Fibroblast of skin of right quadriceps (primary cell): ENCODE measurements at places on chromosomes 11 and 22.

- peak; percentile 82 for DNase-seq
These were observed 1068.3 kb downstream of the OPCML start for GRCh38 chr11:132464003-132464342.

GRCh38 chr11:47107744-47108143 lies 68.9 kb downstream of the ARFGAP2 start:
- DNase-seq: no peak

DNA sequence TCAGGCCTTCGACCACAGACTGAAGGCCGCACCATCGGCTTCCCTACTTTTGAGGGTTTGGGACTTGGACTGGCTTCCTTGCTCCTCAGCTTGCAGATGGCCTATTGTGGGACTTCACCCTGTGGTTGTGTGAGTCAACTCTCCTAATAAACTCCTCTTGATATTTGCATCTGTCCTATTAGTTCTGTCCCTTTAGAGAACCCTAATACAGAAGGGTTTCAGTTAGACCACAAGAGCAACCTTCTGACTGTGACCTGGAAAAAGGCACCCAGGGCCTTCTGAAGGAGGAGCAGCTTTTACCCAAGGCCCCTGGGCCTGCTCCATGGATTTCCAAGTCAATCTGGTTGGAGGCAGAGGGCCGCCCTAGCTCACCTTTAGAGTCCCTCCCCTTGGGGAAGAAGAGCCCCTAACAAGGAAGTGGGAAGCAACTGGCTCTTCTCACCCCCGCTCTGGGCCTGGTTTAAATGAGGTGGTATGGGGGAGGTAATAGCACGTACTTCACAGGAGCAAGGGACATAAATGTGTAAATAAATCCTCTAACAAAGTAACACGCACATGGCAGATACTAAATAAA lies 11.2 kb upstream of the CHST1 start:
- DNase-seq: no peak

DNA sequence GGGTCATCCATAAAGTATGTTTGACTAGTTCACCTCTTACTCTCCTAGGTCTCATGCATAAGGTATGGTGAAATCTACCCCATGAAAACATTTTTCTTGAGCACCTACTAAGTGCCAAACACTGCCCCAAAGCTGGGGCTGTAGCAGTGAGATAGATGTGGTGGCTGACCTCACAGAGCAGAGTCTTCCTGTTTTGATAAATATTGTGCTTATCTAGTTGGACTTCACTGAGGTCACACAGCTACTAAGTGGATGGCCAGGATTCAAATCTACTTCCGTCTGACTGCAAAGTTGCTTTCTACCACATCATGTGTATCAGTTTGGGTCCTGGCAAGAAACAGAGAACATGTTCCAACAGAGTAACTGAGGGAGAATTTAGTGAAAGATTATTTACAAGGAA lies 6.4 kb upstream of the HTATIP2 start:
- DNase-seq: no peak

DNA sequence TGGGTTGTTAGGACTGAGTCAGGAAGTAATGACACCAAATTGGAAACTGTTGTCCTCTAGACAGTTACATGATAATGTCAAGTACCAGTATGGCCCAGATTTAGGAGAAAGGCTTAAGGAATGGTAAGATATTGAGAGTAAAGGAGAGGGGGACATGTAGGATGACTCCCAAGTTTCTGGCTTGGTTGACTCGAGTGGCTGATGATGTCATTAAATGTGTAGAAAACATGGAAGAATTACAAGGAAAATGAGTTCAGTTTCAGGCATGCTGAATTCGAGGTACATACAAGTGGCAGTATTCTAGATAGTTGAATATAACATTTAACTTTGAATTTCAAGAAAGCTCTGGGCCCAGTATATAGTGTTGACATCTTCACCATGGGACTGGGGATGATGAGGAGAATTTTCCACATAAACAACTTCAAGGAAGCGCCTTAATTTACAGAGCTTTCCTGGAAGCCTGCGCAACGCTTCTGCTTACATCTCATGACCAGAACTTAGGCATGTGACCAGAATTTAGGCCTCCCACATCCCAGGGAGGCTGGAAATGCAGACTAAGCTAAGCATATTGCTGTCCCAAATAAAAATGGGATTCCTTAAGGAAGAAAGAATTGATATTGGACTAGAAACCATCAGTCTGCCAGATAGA lies 3.8 kb downstream of the CFAP300 start:
- DNase-seq: no peak

GRCh38 chr11:77508019-77508418 lies 34.1 kb upstream of the PAK1 start:
- no peak for DNase-seq

DNA sequence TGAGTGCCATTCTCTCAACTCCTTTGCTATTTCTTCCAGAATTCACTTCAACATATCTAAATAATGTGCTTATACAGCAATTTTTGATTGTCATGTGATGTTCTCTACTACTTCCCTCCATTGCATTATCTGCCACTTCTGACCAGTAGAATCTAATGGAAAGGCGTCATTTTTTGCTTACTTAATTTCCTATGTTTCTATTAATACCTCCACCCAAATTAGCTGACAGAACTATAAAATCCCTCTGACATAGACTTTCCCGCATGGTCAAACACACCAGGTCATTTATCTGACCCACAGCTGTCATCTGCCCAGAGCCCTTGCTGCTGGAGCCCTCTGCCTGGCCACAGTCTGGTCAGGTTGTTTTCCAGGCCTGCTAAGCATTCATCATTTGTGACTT lies 258.6 kb upstream of the NARS2 start:
- DNase-seq: no peak

GRCh38 chr11:119772641-119773415 lies 43.8 kb upstream of the NECTIN1 start:
- no peak for DNase-seq

DNA sequence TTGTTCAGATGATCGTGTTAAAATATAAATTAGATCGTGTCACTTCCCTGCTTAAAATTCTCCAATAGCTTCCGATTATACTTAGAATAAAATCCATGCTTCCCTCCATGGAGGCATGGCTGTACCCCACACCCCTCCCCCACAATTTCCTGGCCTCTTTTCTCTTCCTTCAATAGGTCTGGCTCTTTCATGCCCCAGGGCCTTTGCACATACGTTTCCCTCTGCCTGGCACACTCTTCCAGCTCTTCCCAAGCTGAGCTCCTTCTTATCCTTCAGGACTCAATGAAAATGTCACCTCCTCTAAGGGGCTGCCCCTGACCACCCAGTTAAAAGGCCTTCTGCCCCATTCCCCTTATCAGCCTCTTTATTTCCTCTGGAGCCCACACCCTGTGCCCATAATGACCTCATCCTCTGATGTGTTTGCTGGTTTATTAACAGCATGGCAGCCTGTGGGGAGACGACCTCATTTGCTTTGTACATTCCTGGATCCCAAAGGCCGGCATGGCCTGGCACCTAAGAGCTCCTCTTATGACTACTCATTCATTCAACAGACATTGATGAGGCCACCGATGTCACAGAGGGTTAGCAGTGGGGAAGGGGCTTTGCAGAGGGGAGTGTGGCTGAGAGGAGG lies 9.0 kb upstream of the FLRT1 start:
- no peak for DNase-seq

DNA sequence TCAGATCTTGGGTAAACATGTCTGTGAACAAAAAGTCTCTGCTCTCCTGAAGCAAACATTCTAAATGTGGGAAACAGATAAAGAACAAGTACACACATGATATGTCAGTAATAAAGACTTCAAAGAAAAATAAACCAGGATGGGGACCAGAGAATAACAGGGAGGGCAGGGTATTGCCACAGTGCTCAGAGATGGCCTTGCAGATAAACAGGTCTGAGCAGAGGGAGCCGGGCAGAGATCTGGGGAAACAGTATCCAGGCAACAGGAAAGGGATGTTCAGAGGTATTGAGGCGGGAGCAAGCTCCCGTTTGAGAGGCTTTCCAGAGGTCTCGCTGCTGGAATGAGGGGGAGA lies 2.9 kb downstream of the CCDC86 start:
- no peak for DNase-seq

GRCh38 chr11:113540416-113541330 lies 65.5 kb upstream of the DRD2 start:
- no peak for DNase-seq

DNA sequence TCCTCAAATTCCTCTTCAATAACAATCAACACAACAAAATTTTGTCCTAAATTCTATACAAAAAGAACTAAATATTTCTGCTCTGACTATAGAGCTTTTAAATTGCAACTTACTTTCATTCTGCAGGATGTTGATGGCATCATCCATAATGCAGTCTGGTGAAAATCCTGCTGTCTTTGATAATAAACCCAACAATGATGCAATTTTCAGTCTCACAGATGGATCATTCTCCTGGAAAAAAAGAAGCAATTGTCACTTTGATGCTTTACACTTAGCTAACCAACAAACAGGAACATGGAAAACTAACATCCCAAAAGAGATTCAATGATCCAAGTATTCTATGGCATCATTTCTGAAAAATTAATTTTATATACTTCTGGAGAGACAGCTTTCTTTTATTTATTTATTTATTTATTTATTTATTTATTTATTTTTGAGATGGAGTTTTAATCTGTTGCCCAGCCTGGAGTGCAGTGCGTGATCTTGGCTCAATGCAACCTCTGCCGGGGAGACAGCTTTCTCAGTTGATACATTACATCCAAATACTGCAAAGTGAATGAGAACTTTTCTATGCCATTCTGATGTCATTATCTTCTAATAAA lies 13.0 kb downstream of the INTS4 start:
- no peak for DNase-seq

- DNase-seq: no peak
These were observed 143.5 kb downstream of the CCDC81 start for GRCh38 chr11:86518211-86518610.

- DNase-seq: no peak
These were observed 555.2 kb downstream of the SOX6 start for GRCh38 chr11:15801126-15801525.

DNA sequence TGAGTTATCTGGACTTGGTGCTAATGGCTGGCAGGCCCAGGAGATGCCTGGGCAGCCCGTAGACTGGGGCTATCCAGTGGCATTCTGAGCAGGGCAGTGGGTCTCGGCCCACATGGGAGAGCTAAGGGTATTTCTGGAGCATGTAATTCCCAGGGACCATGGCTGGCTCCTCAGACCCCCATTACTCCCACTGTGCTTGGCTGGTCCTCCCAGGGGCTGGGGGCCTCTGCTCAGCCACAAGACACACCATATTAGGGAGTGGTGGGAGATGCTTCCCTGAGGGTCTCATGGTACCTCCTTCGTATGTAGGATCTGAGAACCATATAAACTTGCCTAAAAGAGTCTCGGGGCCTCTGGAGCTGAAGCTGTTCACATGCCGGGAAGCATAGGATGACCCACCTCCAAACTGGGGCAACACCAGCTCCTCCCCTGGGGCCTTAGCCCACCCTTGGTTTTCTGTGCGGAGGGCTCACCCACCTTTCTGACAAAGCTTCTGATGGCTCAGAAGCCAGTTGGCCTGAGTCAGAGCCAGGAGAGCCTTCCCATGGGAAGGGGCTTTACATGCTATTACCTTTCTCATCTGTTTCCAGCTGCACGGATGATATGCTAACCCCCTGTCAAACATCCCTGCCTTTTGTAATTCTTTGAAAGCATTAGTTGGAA lies 9.5 kb upstream of the FTH1 start:
- DNase-seq: no peak

DNA sequence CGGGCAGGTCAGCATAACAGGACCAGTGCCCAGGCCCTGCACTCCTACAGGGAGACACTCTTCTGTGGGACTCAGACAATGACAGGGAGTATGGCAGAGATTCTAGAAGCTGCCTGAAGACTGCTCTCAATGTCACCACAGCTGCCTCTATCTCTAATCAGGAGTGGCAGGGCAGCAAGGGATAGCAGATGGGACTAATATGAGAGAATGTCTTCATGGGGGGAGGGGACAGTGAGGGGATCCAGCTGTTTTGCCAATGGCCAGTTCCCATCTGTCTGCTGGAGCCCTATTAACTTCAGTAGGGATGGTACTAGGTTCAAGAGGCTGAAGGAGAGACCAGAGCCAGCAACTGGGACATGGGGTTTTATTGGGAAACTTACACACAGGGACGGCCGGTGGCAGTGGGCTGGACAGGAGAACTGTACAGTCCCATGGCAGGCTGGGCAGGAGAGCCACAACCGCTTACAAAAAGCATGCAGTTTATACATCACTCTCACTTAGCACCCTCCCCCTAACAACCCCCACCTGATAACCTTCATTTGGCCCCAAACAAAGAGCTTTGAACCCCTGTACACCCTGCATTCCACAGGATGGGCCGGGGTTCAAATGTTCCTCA lies 2.5 kb upstream of the CD82 start:
- DNase-seq: no peak

GRCh38 chr11:125494031-125494360 lies 2.1 kb downstream of the FEZ1 start:
- no peak for DNase-seq

GRCh38 chr11:132353255-132353654 lies 982.8 kb downstream of the NTM start:
- no peak for DNase-seq

GRCh38 chr22:19117111-19117512 lies 5.1 kb downstream of the DGCR2 start:
- no peak for DNase-seq

DNA sequence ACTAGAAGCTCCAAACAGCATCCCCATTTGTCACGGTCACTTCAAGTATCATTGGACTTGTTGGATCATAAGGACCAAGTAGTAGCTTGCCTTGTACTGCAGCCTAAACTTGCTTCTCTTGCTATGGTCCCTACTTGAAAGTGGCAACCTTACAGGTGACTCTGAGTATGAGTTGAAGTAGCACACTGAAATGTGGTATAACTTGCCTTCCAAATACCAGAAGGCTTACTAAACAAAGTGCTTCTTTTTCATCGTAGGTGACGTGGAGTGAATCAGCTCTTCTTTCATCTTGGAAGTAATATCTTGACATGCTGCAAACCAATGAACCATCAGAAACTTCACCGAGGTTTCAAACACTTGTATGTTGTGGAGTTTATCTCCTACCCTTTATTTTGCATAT lies 169.0 kb upstream of the DDI1 start:
- DNase-seq: no peak

DNA sequence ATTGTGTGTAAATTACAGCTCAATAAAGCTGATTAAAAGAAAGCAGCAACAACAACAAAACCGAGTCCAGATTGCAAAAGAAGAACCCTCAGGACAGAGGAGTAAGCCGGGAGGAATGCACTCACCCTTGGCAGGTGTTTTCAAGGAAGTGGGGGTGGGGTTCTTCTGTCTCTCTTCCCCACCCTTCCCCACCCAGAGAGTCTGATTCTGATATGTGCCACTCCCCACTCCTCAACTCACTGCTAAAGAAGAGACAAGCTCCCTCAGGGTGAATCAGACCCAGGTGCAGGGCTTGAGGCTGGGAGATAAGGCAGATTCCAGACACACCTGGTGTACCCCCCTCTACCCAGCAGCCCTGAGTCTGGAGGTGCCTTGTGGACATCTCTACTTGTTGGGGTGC lies 38.4 kb upstream of the PHF21A start:
- no peak for DNase-seq
